ENCODE measurements at places on chromosomes 4 and X.

DNA sequence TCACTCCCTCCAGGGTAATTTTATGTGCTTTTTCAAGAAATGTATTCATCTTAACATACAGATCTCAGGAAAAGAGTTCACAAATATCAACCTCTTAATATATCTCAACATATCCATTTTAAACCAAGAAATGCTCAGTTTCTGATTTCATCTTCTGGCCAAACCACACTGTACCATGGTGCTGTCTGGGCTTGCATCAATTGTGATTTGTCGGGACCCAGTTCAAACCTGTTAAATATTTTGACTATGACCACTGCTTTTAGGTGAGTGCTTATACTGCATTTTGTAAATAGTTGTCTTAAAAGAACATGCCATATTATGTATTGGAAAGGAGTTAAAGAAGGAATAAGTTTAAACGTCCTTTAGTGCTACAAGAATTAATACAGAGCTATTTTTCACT, 352.1 kb downstream of the SPOCK3 start:
- no peak for DNase-seq

GRCh38 chrX:9864011-9864410, 77.8 kb downstream of the SHROOM2 start:
- DNase-seq: no peak

DNA sequence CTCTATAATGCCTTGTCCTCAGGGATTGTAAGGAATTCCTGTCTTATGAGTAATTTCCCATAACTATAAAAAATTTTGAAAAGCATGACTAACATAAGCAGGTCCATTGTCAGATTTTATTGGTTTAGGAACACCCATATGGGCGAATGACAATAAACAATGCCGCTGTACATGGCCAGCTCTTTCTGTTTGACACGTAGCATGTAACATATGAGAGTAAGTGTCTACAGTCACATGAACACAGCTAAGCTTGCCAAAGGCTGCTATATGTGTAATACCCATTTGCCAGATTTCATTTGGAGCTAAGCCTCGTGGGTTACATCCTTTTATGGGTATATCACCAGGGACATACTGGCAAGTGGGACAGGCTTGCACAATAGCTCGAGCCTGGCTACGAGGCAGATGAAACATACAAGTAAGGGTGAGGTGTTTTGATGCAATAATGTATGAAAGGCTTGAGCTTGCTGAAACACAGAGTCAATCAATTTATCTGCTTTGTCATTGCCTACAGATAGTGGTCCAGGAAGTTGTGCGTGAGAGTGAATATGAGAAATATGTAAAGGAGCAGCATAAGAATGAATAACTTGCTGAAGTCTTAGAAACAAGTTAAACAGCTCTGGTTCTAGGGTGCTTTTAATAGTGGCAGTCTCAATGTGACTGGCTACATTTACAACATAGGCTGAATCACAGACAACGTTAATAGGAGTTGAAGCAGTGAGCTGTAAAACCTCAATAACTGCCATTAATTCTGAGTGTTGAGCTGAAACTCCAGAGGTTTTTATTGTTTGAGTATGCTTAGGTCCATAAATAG, 67.4 kb upstream of the UGT2B10 start:
- DNase-seq: no peak

DNA sequence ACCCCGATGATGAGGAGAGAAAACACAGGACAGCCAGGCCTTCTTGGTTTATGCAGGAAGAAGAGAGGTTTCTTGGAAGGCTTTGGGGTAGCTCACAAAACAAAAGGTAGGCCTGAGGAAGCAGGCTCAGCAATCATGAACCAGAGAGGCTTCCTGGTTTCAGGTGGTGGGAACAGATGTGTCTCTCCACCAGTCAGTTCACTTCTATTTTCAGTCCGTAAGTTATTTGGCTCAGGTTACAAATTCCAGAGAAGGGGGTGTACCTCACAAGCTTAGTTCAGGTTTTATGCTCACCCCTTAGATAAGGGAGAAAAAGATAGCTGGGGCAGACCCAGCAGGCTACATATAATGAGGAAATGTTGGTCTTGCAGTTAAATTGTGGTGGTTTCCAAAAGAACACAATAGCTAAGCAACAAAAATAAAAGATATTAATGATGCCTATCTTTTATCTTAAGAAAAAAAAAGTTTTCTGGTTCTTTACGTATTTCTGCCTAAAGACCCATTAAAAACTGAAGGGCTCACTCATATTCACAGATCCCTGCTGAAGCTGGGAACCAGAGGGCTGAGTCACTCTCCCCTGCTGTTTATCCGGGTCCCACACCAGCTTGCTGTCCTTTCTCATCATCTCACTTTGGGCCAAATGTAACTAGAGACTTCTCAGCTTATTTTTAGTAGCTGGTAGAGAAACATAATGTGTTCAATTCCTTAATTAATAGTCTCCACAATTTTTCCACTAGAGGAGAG, 177.0 kb downstream of the CAMK2D start:
- peak; percentile 45 for DNase-seq

DNA sequence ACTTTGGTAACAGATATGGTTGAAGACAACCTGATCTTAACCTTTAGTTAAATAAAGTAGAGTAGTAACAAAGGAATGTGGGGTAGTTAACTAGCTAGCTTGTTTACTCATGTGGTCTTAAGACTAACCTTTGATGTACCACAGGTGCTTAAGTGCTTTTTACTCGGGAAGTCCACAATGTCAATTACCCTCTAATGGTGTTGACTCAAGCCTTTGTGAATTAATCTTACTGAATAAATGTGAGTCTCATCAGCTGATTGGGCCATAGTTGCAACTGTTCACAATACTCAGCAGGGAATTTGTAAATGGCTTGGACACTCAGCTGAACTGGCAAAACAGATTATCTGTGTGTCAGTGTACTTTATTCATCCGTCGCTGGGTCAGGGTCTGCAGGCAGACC, 119.0 kb upstream of the UGT8 start:
- no peak for DNase-seq

DNA sequence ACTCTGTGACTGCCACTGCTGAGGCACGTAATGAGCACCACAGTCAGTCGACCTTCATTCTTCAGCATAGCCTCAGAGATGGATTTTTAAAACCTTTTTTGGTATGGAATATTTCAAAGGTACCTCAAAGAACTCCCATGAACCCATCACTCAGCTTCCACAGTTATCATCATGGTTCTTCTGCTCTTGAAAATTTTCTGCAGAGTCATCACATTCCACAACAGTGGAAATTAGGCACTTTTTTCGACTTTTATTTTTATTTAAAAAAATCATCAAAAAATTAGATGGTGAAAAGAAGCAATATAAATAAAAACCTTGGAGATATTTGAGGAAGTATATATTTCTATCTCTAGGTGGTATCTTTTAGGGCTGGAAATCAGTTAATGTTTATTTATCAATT, 37.5 kb downstream of the TBC1D19 start:
- no peak for DNase-seq

- DNase-seq: no peak
Observed at GRCh38 chr4:174856926-174857800, 28.1 kb upstream of the GLRA3 start.

GRCh38 chrX:122770581-122770980, 413.5 kb upstream of the GRIA3 start:
- DNase-seq: no peak

DNA sequence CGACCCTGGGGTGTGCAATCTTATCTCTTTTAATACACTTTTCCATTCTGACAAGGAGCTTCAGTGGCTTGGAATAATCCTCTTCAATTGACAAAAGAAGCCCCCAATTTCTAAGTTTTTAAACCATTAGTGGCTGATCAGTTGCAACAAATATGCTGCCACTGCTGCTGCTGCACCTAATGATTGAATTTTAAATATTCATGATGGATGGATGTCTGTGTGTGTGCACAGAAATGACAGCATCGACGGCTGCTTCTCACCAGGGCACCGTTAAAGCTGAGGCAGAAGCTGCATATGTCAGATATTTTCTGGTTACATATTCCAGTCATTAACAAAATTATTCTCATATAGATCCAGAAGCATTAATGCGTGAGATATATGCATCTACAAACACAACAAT, 182.4 kb downstream of the MGST2 start:
- no peak for DNase-seq

DNA sequence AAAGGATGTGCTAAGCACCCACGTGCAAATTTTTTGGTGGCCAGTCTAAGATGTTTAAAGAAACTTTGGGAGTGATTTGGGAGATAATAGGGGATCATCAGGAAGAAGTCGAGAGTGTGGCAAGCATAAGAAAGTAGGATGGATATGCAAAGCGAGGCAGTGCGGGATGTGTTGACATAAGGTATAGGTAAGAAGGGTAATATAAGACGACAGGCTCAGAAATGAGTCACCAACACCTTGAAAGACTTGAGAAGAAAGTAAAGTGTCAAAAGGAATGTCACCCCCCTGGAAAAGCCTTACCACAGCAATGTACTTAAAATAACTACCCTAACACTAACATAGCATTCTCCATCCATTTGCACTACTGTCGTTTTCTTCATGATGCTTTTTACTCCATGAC, 69.8 kb upstream of the BMP2K start:
- no peak for DNase-seq

- peak; percentile 44 for DNase-seq
Observed at GRCh38 chrX:31166416-31166815, 94.6 kb upstream of the FTHL17 start.

- DNase-seq: no peak
Observed at GRCh38 chrX:117743469-117744251, 372.9 kb downstream of the KLHL13 start.

- DNase-seq: no peak
Observed at GRCh38 chr4:127968586-127968985, 3.4 kb downstream of the ABHD18 start.

- no peak for DNase-seq
Observed at GRCh38 chrX:9880237-9880636, 86.9 kb upstream of the CLDN34 start.

DNA sequence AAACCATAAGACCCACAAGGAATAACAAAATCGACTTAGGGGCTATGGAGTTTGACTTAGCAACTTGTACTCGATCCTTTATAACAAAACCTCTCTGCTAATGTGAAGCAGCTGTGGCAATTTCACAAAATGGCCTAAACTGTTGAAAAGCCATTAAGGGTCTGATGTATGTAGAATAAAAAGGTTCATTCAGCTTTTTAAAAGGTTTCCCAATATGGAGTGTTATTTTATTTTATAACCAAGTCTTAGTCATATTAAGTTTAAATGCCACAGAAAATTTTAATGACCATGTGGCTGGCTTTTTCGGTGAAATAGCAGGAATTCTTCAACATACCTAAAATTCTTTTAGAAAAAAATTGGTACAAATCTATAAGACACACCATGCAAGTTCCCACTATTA, 291.8 kb upstream of the HAND2 start:
- no peak for DNase-seq

DNA sequence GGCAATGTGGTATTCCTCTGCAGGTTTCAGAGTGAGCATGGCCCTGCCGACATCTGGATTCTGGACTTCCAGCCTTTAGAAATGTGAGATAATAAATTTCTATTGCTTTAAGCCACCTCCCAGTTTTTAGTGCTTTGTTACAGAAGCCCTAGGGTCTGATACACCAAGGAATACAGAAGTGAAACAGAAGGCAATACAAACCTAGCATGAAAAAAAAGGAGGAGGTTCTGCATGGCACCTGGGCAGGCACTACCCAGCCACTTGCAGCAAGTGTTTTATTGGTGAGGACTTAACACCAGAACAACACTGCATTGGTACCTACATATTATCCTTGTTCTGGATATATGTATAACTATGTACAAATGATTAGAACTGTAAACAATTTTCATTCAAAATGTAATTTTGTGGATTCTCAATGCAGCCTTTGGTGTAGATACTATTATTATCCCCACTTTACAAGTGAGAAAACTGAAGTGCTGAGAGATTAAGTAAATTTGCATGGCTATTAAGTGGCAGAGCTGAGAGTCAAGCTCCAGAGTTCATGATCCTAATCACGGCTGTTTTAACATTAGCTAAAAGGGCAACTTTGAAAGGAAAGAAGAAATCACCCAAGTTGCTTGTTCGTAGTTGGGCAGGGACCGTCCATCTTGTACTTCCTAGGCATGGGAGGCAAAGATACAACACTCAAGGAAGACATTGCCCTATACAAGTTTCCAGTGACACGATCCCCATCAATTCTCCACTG, 71.8 kb downstream of the IL21 start:
- DNase-seq: no peak

DNA sequence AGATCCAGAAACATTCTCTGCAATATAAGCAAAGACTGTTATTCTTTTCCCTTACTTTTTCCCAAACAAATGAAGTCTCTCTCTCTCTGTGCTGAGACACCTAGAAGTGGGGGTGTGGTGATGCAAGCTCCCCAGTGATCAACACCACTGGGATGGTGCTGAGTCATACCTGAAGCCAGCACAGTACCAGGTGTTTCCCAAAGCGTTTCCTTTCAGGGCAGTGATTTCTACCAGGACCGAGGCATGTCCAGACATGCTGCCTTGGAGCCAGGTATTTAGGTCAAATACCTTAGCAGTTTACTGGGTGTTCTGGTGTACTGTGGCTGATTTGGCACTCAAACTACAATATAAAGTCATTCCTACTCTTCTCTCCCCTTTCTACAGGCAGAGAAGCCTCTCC, 726.5 kb downstream of the FAM133A start:
- no peak for DNase-seq

- no peak for DNase-seq
Observed at GRCh38 chr4:68654946-68655721, 15.3 kb downstream of the UGT2B15 start.

GRCh38 chr4:181969151-181969550, 274.1 kb upstream of the TENM3 start:
- no peak for DNase-seq

GRCh38 chr4:17690898-17691297, 76.5 kb downstream of the MED28 start:
- no peak for DNase-seq

- no peak for DNase-seq
Observed at GRCh38 chr4:138957302-138957701, 58.3 kb upstream of the NOCT start.

DNA sequence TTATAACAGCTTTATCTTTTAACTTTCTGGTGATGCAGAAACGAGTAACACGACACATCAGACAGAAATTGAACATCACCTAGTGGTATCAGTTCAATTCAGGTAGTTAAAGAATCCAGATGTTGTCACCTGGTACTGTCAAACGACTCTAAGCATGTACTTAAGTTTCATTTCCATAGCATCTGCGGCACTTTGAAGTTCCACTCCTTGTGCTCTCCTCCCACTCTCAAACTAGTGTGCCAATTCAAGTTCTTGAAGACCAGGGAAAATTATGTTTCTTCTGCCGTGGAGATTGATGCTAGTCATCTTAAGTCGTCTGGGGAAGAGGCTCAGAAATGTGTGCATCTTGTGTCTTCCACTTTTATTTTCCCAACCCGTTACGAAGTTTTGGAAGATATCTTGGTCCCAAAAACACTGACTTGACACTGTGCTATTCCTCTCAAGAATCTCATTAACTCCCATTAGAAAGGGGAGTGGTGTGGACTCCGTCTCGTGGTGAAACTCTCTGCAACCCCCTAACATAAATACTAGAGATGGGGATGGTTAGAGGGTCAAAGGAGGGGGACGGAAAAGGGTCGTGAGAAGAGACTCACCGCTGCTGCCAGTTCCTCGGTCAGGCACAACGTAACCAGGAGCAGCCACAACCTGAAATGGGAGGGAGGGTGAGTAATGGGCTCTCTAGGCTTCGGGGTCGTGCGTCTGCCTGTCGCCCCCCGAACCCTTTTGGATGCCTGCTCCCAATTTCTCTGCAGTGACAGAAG, 693 bp downstream of the COL4A6 start:
- DNase-seq: no peak

- DNase-seq: no peak
Observed at GRCh38 chr4:3215256-3215655, 33.7 kb upstream of the MSANTD1 start.

All from fibroblast of pulmonary artery (primary cell).